ENCODE measurements at places on chromosomes 1 and 21. TPM values are rescaled to one million over a fixed set of nuclear protein-coding genes. Genes with fewer than 3 reads are reported as not detected.

- H3K4me3 ChIP-seq, result no peak overlapping the region
- DNase-seq, result peak; percentile 66
- H3K27me3 ChIP-seq, result peaks cover 20% of the 10 kb centered on the region
Measured at GRCh38 chr1:181113059-181113641, 24.6 kb downstream of the IER5 start.

DNA sequence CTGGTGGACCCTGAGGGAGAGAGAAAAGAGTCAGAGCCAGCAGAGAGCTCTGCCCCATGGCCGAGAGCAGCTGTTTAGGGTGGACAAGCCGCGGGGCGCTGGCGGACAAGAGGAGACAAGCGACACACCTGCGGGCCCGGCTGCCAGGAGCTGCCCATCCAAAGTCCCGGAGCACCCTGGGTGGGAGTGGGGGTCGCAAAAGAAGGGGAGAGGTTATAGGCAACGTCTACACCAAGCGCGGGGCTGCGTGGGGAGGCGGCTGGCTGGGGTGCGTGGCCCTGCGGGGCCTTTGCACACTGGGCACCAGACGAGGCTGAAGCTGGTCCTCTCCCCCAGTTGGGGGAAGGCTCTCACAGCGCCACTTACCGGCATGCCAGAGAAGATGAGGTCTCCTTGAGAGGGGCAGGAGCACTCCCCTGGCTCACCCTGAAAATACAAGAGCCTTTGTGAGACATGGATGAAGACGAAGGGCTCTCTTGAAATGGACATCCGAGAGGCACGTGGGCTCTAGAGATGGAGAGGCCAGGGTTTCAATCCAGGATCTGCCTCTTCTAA is 24.1 kb downstream of the COL16A1 start:
- no peak for DNase-seq
- no peaks in the 10 kb centered on the region for H3K36me3 ChIP-seq

DNA sequence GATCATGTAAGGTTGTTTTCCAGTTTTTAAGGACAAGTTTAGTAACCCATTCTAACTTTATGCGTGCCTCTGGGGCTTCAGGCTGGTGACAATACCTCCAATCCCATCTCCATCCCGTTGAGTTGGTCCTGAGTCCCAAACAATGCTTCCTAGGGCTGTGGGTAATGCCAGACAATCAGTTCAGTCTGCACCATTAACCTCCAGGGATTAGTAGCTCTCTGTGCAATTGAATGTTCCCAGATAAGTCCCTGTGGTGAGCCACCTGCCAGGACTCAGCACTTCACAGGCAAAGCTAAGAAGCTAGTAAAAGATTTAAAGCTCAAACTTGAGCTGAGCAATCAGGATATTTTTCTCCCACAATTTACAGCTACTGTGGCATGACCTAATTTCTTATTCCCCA is 462.2 kb upstream of the PTBP2 start:
- no peak overlapping the region for H3K27ac ChIP-seq
- peak overlapping the region; percentile 46 for H3K4me3 ChIP-seq
- no peaks in the 10 kb centered on the region for H3K27me3 ChIP-seq
- H3K36me3 ChIP-seq, result no peaks in the 10 kb centered on the region

DNA sequence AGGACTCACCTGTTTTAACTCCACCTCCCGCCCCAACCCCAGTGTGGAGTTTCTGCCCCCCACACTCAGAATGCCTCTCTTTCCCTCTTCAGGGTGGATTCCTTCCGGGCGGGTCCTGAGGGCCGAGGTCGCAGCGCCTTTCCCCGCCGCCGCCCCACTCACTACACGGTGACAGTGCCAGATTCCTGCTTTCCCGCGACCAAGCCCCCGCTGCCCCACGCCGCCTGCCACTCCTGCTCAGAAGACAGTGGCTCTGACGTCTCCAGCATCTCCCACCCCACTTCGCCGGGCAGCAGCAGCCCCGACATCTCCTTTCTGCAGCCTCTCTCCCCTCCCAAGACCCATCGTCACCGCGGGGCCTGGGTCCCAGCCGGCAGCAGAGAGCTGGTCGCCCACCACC is 16.7 kb downstream of the INAVA start:
- DNase-seq, result no peak
- no peak overlapping the region for H3K27ac ChIP-seq
- no peaks in the 10 kb centered on the region for H3K4me1 ChIP-seq
- H3K4me3 ChIP-seq, result no peak overlapping the region

DNA sequence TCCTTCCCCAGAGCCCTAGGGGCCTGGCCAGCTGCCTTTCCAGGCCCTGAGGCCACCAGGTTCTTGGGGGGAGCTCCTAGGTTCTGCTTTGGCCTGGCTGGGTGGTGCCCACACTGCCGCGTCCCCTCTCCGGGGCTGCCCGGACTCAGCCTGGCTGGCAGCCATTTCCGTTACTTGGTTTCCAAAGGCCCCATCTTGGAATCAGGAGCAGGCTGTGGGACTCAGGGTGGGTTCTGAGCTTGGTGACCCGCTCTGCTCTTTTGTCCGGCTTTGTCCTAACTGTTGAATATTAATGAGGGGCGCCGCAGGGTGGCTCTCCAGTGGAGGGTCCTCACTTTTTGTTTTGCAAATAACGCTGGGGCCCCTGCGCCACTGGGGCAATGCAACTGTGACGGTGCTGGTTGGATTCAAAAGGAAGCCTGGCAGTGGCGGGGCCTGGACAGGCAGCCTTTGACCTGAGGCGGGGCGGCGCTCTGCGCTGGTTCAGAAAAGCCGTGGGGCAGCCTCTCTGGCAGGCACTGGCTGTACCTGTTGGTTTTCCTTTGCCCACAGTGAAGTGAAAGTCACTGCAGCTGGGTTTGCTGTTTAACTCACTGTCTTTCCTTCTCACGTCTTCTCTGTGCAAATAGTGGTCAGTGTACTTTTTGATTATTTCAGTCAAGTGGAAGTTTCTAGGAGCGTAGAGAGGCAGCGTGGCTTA is 20.2 kb downstream of the SKI start:
- peaks cover 5% of the 10 kb centered on the region for H3K36me3 ChIP-seq
- no peaks in the 10 kb centered on the region for H3K27me3 ChIP-seq
- H3K27ac ChIP-seq, result peak overlapping the region; percentile 99
- no peak overlapping the region for H3K4me3 ChIP-seq
- DNase-seq, result peak; percentile 97
- H3K4me1 ChIP-seq, result peaks cover 13% of the 10 kb centered on the region

- H3K27ac ChIP-seq, result no peak overlapping the region
- peak; percentile 40 for DNase-seq
- peaks cover 12% of the 10 kb centered on the region for H3K27me3 ChIP-seq
- no peaks in the 10 kb centered on the region for H3K4me1 ChIP-seq
- no peaks in the 10 kb centered on the region for H3K36me3 ChIP-seq
Measured at GRCh38 chr1:205535866-205536758, 31.6 kb downstream of the CDK18 start.

- H3K4me1 ChIP-seq, result no peaks in the 10 kb centered on the region
- peak overlapping the region; percentile 61 for H3K27ac ChIP-seq
Measured at GRCh38 chr1:11736746-11737639, 1.1 kb downstream of the AGTRAP start.

- no peak overlapping the region for H3K4me3 ChIP-seq
- H3K27ac ChIP-seq, result no peak overlapping the region
- no peaks in the 10 kb centered on the region for H3K4me1 ChIP-seq
- no peaks in the 10 kb centered on the region for H3K36me3 ChIP-seq
Measured at GRCh38 chr1:197783510-197783948, 8.2 kb upstream of the DENND1B start.

Gene PADI2
- 2.8 TPM for total RNA-seq

Gene PCSK9
- 60.0 TPM for total RNA-seq

Data from endodermal cell (in vitro differentiated cells).